ENCODE measurements at places on chromosomes 5 and 9.

DNA sequence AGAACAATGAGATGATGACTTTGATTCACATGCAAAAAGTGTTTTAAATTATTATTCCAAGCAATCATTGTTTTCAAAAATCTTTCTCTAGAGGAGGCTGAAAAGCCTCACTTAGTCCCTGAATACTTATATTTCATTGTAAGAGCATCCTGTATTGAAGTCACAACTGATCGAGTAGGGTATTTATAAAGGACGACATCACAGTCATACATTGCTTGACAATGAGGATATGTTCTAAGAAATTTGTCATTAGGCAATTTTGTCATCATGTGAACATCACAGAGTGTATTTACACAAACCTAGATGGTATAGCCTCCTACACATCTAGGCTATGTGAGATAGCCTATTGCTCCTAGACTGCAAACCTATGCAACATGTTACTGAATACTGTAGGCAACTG is 510.4 kb upstream of the RGMB start:
- DNase-seq, result no peak

DNA sequence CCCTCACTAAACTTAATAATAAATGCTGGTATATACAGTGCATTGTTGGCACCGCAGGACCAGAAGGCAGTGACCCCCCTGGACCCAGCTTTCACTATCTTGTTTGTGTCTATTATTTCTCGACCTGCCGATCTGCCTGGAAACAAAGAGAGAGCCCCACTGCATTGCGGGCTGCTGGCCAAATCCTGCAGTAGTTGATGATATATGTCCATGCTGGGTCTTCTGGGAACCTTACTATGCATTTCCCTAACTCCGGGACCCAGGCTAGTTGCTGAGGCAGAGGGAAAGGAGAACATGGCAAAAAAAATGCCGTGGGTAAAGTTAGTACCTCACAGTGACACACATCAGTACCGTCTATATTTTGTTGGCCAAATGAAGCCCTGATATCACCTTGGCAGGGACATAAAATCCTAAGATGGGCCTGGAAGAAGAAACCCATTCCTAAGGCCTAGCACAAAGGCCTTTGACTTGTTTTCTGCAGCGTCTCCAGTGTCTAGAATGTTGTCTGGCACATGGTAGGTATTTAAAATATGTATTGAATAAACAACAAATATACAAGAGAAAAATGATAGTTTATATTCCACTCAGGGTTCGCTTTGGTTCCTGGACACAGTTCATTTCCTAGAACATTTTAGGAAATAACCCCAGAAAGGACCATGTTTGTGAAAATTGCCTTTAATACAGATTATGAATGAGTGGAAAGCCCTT is 46.1 kb downstream of the NMUR2 start:
- no peak for DNase-seq

DNA sequence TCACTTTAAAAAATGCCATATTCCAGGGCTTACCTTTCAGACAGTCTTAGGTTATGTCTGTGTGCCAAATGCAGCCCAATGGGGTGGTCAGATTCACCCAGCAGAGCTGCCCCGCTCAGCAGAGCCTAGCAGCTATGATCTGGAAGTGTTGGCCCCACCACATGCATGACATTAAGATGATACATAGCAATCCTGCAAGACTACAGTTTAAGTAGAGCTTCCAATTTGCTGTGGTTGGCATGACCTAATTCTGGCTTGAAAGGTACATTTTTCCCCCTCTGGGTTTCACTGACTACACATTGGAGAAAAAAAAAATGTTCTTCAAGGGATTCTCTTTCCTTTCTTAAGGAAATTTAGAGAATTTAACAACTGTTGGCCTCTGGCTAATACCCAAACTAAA is 22.5 kb downstream of the MEF2C start:
- no peak for DNase-seq

DNA sequence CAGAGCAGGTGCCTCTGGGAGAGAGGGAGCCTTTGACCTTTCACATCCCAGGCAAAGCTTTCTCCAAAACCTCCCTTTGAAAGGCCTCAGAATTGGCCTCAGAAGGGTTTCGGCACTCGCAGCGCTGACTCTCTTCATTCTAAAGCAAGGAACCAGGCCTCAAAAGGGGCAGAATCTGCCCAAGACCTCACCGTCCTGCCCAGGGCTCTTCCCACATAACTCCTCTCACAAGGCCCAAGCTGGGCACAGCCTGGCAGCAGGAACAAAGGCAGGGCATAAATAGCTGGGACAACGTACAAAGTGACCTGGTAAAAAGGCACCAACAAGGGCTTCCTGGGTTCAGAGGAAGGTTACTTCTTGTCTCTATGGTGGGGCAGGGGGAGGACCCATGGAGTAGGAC is 166.3 kb upstream of the FSTL4 start:
- DNase-seq, result no peak

GRCh38 chr5:146450002-146450401 is 2.9 kb downstream of the TCERG1 start:
- no peak for DNase-seq

DNA sequence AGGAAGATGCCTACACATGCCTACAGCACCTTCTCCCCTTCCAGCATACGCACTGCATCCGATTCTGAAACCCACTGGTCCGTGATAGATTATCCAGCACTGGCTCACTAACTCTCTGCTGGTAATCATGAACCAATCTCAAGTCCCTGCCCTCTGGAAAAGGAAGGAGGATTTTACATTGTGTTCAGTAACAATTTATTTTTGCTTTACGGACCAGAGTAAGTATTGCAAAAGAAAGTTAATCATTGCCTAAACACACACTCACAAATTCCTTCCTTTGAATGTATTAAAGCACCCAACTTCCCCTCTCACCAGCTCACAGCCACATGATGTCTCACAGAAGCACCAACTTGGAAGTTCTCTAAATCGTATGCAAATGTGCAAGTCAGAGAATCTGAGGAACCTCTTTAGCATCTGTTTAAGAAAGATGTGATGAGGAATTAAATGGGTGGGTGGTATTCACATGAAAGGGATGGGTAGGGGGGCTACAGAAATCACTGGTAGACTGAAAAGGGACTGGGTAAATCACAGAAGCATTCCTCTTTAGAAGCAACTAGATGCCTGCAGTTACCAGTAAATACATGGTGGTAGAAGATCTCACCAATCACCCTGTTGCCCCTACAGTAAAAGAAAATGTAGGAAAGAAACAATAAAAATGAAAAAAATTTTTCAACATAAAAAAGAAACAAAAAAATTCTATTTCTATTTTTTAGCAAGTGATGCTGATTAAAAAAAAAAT is 8.4 kb downstream of the GNAQ start:
- no peak for DNase-seq

DNA sequence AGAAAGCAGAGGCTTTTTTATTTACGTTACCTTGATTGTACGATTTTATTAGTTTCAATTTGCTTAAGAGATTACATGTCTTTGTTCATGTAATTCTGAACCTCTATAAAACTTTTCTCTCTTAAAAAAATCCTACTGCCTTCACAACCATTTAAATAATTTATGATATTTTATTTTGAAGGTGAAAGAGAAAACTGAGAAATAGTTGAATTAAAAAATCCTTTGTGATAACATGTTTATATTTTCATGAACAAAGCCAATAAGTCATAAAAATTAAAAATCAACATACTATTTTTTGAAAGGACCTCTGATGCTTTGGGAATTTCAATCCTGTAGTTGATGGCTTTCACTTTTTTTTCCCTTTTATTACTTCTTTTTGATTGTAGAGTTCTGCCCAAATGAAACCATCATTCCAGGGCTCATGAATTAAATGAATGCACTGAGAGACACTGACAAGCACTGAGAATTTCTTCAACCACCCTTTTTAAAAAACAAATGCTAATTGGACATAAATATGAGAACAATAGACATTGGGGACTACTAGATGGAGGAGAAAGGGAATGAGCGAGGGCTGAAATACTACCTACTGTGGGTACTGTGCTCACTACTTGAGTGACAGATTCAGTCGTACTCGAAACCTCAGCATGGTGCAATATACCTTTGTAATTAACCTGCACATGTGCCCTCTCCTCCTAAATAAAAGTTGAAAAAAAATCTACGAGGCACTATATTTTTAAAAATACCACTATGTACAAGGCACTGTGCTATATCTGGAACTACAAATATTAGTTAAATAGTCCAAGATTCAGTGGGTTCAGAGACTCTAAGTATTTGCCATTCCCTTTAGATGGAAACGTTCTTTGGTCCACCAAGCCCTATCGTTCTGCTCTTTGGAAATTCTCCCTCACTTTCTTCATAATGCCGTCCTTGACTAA is 5.9 kb downstream of the CDKN2A start:
- DNase-seq, result no peak

DNA sequence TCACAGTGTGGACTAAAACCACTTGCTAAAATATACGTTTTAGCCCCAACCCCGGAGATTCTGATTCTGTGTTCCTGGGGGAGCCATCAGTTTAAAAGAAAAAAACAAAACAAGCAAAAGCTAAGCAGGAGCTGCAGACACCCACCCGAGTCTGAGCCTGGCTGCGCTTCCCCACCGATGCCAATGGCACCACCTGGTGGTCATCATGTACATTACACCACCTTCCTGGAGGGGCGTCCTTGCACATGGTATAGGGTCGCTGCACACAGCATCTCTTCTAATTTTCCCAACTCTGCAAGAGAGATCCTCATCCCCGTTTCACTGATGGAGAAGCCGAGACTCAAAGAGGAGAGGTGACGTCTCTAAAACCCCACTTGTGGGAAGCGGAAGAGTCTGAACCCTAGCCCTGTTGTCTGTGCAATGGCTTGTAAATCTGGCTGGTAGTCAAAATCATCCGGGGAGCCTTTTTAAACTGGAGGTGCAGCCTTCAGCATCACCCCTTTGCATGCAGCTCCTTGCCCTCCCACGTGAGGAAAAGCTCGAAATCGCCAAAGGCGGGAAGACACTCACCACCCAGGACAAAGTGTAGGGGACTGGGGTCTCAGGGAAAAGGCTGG is 23.1 kb upstream of the CNOT6 start:
- DNase-seq, result no peak

GRCh38 chr5:77086689-77087483 is at the start of gene ZBED3:
TSS of gene ZBED3 (minus strand) at chr5:77087285. CDS start at chr5:77077878, 9,407 bp downstream.
- DNase-seq, result peak; percentile 40

GRCh38 chr5:51156838-51157237 is 226.4 kb upstream of the ISL1 start:
- no peak for DNase-seq

DNA sequence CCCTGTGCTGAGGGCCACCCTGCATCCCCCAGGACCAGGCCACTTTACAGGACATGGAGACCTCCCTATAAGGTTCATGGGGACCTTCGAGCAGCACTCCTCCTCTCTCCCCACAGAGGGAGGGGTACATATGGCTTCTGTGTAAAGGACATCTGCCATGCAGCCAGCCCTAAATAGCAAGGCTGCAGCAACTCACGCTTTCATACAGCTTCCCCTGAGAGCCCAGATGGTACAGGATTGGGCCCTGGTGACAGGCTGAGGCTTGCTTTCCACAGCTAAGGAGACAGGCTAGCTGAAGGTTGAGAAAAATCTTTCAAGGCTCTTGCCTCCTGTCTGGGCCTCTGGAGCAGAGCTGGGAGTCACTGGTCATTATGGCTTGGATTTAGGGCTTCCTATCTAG is 147.0 kb upstream of the ZNF366 start:
- no peak for DNase-seq

- no peak for DNase-seq
These were observed 42.0 kb downstream of the FRMPD1 start for GRCh38 chr9:37692622-37693221.

- DNase-seq, result no peak
These were observed 403.4 kb downstream of the MAN2A1 start for GRCh38 chr5:110092955-110093785.

- DNase-seq, result no peak
These were observed 33.8 kb downstream of the SVEP1 start for GRCh38 chr9:110545705-110546104.

DNA sequence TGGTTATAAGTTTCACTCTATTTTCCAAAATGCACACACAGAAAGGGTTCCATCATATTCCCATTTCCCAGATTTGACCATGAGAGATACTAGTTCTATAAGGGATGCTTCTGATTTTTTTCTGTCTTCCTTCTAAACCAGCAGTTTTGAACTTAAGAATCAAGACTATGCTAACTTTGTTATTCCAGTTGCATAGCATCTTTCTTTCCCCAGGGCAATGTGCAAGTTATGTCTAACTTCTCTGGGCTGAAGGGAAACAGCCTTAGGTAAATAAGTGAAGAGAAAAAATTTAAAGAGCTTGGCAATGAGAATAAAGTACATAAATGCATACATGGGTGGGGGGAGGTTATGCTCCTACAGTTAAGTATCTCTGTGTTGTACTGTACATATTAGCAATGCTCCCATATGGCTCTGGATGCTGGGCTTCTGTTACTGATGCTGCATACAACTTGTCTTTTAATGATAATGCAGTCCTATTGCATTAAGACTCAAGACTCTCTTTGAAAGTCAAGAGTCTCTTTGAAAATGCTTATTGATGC is 125.8 kb upstream of the SLC12A2 start:
- no peak for DNase-seq

GRCh38 chr9:15722888-15723287 is 170.0 kb downstream of the CCDC171 start:
- no peak for DNase-seq

DNA sequence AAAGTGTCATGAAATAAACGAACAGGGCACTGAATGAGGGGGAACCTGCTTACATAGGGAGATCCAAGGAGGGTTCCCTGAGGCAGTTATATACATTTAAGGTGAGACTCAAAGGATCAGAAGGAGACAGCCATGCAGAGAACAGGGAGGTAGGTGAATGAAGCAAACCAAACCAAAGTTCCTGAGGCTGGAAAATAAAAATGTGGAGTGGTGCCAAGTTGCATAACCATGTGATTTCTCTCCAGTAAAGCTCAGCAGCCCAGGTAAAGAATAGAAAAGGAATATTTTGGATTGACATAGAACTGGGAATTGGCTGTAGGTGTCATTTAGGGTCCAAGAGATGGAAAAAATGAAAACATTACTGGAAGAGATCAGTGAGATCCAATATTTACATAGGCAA is 110.7 kb downstream of the CAAP1 start:
- no peak for DNase-seq

DNA sequence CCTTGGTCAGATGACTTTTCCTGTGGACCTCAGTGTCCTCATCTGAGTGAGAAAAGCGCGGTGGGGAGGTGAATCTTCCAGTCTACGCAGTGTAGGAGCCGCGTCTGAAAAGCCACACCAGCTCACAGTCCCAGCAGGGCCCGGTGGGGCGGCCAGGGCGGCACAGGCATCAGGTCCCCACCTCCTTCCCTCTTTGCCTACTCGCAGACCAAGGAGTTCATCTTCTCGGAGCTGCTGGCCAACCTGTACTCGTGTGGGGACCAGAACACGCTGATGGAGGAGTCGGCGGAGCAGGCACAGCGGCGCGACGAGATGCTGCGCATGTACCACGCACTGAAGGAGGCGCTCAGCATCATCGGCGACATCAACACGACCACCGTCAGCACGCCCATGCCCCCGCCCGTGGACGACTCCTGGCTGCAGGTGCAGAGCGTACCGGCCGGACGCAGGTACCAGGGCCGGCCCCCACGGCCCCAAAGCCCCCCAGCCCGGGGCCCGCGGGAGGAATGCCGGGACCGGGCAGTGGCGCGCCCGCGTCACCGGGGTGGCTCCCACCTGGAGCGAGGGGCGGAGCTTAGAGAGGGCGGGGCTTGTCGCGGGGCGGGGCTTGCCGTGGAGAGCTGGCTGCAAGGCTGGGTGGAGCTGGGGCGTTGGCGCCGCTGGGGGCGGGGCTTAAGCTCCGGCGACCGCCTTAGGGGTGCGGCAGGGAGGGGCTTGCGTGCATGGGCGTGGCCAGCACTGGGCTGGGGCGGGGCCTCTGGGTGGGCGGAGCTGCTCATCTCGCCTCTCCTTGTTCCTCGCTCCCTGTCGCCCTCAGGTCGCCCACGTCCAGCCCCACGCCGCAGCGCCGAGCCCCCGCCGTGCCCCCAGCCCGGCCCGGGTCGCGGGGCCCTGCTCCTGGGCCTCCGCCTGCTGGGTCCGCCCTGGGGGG is 25.6 kb downstream of the GOLGA2 start:
- DNase-seq, result peak; percentile 73

- DNase-seq, result no peak
These were observed 89.3 kb downstream of the MACIR start for GRCh38 chr5:103347716-103348423.
